Stimulated activated CD8-positive, alpha-beta memory T cell treated with anti-CD3 and anti-CD28 coated beads, Interleukin-4, amount 100 ng/mL, for 1 hour (primary cell): ENCODE measurements at places on chromosomes 4 and X.

GRCh38 chrX:33307911-33308354 lies 96.6 kb upstream of the DMD start:
- no peak for DNase-seq

GRCh38 chr4:120481756-120482155 lies 415.1 kb upstream of the MAD2L1 start:
- no peak for DNase-seq

- DNase-seq, result no peak
These were observed 390.3 kb downstream of the SH2D1A start for GRCh38 chrX:124736553-124737270.

DNA sequence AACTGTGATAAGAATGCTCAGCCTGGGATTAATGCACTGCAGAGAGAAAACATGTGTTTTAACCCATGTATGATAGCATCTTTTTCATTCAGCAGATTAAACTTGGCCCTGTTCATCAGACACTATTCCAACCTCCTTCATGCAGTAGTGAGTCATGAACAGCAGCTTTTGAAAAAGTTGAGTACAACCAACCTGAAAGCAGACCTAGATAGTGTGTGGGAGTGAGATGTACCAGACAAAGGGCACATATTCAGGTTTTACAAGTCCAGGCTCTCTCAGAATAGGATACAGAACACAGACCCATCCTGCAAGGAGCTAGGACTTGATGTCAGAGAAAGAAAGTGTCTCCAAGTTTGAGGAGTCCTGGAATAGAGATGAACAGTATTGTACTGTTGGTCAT lies 237.3 kb upstream of the STS start:
- DNase-seq, result no peak

GRCh38 chr4:151850791-151851213 lies 90.0 kb upstream of the GATB start:
- no peak for DNase-seq

GRCh38 chr4:118344801-118345200 lies 8.0 kb downstream of the PRSS12 start:
- DNase-seq, result no peak

- DNase-seq, result no peak
These were observed 95.1 kb downstream of the CDS1 start for GRCh38 chr4:84677995-84678394.

- DNase-seq, result no peak
These were observed 276.3 kb upstream of the GALNT7 start for GRCh38 chr4:172892300-172892699.

GRCh38 chrX:95291561-95291960 lies 1393.1 kb upstream of the DIAPH2 start:
- no peak for DNase-seq

DNA sequence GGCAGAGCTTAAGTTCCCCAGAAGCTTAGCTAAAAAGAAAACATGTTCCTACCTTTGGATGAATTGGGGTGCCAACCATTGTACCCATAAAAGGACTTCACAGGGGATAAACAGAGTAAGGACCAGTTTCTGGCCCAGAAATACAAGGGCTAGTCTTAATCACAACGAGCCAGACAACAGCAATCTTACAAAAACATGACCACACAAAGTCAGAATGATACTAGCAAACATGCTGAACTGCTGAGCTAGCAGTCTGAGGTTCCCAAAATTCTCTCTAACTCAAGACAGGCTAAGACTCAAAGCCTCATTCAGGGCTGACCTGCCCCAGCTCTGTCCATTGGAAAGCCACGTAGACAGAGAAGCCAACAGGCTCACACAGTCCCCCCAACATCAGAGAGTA lies 40.3 kb downstream of the ATP11C start:
- DNase-seq, result no peak

DNA sequence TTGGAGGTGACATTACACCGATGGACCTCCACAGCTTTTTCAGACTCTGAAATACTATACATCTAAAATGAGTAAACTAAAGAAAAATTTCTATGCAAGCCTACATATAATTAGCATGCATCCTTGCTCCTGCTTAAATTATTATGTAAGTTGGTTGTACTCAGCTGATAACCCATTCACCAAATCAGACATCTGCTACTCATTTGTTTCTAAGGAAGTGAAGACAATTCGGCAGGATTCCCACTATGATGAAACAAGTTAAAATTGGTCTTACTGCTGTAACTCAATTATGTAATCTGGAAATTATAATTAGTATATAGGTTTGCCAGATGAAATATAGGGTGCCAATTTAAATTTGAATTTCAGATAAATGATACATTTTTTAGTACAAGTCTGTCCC lies 59.5 kb upstream of the FGF13 start:
- DNase-seq, result no peak

- no peak for DNase-seq
These were observed 93.0 kb downstream of the UPRT start for GRCh38 chrX:75366861-75367260.

- peak; percentile 27 for DNase-seq
These were observed at the start of gene MTMR1 for GRCh38 chrX:150692831-150693724. TSS of gene MTMR1 (plus strand) at chrX:150693396. CDS start at chrX:150693531, 135 bp downstream.

DNA sequence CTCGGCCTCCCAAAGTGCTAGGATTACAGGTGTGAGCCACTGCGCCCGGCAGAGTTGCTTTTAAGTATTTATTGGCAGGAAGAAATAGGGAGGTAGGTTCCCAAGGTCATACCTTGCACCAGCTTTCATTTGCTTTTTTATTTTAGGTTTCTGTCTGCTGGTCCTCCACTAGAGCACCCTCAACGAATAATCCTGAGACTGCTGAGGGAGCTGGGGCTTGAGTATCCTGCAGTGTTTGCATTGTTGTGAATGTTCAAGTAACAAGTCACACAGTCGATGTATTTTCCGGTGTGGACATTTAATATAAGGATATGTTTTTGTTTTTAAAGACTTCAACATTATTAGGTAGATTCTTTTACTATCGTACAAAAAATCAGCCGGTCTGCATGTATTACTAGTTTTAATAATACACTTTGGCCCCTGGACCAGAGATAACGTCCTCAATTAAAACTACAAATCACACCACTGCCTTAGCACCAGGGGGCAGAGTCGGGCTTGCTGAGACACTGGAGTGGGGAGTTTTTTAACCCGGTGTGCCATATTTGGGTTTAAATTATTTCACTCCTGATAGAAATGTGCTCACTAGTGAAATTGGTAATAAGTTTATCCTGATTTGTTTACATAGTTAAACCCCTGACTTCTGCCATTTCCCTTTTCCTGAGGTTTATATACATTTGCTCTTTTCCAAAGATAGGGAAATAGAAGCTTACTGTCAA lies 11.6 kb downstream of the SMIM20 start:
- no peak for DNase-seq
